ENCODE measurements at places on chromosomes 2 and 18.

DNA sequence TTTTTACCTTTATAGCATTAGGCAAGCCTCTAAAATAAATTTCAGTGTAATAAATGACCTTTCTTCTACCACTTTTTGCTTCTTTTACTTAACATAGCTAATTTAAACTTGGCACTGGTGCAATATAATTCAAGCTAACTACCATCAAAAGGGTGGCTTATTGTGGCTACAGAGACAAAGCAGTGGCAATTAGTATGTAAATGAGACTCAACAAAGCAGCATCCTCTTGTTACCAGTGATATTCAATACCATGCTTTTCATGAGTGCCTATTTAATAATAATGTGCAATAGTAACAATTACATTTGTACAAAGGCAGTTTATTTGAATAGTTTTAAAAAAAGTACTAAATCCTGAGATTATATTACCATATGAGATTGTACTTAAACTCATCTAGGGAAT is 93.4 kb downstream of the SOS1 start:
- DNase-seq: no peak

DNA sequence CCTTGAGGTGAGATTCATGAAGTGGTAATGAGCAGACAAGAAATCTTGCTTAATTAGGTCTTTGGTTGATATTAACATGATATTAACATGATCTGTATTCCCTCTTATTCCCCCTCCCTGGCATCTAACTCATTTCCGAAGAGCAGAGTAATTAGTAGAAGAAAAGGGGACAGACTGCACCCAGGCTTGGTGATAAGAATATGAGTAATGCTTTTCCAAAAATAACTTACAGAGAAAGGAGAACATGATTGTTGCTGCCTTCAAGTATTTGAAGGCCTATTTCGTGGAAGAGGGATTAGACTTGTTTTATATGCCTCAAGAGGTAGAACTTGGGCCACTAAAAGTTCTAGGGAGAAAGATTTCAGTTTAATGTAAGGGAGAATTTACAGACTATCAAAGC is 130.6 kb upstream of the ATP5MC3 start:
- DNase-seq: no peak

- no peak for DNase-seq
Observed at GRCh38 chr2:43376523-43377198, 150.3 kb upstream of the ZFP36L2 start.

DNA sequence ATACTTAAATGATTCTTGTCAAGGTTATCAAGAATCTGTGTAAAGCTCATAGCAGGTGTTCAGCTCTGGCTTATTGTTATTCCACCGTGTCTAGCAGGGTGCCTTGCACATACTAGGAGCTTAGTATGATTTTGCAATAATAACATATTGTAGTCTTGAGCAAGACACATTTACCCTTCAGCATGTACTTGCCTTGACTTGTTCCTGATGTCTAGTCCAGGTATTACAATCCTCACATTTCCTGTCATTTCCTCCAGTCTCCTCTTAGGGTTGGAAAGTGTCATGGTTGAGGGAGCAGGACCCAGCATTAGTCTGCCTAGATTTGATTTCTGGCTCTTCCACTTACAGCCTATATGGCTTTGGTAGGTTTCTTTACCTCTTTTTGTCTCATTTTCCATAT is 246.1 kb downstream of the RAD51AP2 start:
- peak; percentile 33 for DNase-seq

GRCh38 chr2:7102826-7103225 is 185.6 kb downstream of the RNF144A start:
- DNase-seq: peak; percentile 1

- DNase-seq: no peak
Observed at GRCh38 chr2:2646433-2647051, 315.5 kb upstream of the MYT1L start.

- DNase-seq: no peak
Observed at GRCh38 chr2:70936165-70936978, 672 bp downstream of the ATP6V1B1 start.

GRCh38 chr2:197784956-197785941 is at the start of gene BOLL:
TSS of gene BOLL (minus strand) at chr2:197785319. CDS start at chr2:197781850, 3,469 bp downstream.
- no peak for DNase-seq

- no peak for DNase-seq
Observed at GRCh38 chr2:178630581-178630980, 150.3 kb downstream of the PLEKHA3 start.

All from NCI-H1092 treated with DMSO at 0.1 percent for 48 hours (cell line).